ENCODE measurements at places on chromosomes 2 and 18.
A peak's percentile ranks its signal among the peaks of the same experiment; 100 is the strongest.

DNA sequence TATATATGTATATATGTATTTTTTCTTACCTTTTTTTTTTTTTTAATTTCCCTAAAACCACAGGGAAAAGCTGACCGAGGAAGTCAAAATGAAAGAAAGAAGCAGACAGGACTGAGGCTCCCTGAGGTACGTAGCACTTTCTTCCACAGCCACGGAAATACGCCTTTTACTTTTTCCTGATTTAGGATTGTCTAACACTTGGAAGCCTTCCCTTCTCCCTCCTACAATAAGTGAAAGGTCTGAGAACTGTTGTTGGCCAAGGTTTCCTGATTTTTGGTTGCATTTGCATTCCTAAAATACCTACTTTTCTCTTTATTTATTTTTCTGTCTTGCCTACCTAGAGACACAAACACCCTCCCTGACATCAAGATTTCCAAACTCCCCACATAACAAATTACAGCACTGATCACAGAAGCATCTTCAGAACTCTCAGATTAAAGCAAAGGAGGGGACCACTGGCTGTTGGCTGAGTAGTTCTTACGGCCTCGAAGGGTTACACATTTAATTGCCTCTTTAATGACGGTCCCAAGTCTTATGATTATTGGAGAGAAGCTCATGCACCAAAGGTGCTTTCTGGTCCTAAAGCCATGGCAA is 778.5 kb upstream of the FANCL start:
- no peak for DNase-seq

DNA sequence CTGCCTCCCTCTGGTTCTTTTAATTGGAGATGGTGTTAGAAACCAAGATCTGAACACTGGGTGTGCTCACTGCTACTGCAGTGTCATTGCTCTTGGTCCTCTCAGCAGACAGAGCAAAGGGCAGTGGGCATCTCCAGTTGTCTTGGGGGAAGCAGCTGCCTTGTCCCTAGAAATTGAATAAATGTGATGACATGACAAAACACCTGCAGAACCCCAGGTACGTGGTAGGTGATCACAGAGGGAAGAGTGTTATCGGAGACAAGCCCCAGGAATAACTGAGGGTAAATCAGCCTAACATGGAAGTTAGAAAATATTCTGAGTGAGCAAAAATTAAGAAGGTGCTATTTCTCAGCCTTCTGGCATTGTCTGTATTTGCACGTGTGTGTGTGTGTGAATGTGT is 311.9 kb upstream of the HDAC4 start:
- no peak for DNase-seq

DNA sequence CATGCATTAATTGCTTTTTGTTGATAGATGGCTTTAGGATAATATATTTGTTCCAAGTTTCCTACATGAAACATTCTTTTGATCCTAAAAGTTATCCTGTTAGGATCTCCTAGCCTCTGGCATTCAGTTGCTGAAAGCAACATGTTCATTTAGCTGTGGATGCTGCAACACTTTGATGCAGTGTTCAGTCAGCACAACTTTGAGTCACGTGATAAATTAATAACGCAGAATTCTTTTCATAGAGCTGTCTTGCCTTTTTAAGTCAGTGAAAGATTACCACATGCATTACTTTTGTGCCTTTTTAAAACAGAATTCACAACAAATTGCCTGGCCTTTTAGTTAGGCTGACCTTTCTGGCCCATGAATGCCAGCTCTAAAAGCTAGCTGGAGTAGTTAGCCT is 1467.9 kb upstream of the ZEB2 start:
- no peak for DNase-seq

DNA sequence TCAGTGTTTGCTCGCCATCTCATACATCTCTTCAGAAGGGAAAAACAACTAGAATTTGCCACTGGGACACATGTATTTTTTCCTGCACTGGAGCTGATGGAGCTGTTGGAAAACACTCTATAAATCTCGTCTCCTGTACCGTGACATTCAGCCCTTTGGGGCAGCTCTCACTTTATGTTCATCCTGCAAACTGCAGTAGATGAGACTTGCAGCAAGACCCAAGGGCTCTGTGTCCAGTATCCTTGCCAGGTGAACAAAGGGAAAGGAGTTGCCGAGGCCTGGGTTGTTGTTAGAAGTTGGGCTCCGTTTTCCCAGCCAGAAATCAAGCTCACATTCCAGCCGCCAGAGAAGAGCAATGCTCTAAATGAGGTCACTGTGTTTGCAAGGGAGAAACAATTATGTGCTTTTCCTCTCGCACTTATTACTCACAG is 285.1 kb downstream of the SLC4A3 start:
- DNase-seq, result peak; percentile 25

DNA sequence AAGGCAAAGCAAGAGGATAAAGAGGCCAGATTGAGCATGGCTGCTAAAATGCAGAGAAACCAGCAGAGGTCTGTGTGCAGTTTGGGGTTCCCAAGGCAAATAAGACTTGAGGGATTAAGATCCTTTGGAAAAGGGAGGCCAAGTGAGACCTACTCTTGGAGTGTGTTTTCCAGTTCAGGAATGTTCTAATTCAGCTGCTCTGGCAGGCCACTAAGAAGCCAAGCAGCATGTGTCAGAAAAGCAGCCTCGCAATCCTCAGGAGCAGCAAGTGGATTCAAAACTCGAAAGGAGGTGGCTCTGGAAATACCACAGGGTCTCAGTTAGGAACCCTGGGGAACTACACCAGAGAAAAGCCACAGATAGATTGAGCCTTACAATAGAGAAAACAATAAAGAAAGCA is 569.2 kb downstream of the METTL4 start:
- no peak for DNase-seq

- DNase-seq, result no peak
Measured at GRCh38 chr18:40534723-40535122, 1420.3 kb upstream of the PIK3C3 start.

GRCh38 chr2:200703127-200703925 is 108.4 kb upstream of the BZW1 start:
- DNase-seq, result peak; percentile 49

GRCh38 chr2:36238106-36238505 is 117.5 kb upstream of the CRIM1 start:
- no peak for DNase-seq

GRCh38 chr2:133846476-133846875 is 278.2 kb upstream of the NCKAP5 start:
- no peak for DNase-seq

- DNase-seq, result peak; percentile 13
Measured at GRCh38 chr18:40096675-40097074, 1858.4 kb upstream of the PIK3C3 start.

- DNase-seq, result no peak
Measured at GRCh38 chr2:100524331-100524730, 38.5 kb upstream of the PDCL3 start.

DNA sequence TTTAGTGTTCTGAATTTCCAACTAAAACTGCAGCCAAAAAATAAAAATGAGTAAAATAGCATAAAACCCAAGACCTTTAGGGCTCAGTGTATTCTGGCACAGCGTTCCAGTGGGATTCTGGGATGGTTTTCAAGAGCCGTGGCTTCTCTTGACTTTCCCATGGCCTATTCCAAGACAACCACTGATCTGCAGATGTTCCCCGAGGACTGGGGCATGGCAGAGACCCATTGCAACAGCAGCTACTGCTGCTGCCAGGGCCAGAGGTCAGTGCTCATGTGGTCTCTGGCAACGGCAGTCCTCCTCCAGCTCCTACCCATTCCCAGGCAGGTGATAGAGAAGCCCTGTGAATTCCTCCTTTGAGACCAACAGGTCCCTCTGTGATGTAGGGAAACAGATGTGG is 26.8 kb downstream of the TNP1 start:
- DNase-seq, result no peak

DNA sequence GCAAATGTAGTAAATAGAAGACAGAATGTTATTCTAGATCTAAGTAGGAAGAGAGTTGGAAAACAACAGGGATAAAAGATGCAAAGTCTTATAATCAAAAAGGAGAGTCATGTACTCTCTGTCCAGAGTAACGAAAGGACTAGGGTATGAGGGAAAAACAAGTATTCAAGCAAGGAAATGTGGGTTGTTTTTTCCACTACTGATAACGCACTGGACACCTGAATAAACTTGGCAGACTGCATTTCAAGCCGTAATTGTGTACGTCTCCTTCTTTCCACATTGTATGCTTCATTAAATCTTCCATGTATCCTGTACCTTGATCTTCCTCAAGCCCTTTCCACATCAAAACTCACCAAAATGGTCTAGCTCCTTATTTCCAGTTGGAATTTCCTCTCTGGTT is 420.6 kb downstream of the ZEB2 start:
- DNase-seq, result no peak

GRCh38 chr2:46098621-46099062 is 198.6 kb upstream of the EPAS1 start:
- DNase-seq, result peak; percentile 61

GRCh38 chr2:80499095-80499494 is 194.5 kb upstream of the LRRTM1 start:
- peak; percentile 23 for DNase-seq

DNA sequence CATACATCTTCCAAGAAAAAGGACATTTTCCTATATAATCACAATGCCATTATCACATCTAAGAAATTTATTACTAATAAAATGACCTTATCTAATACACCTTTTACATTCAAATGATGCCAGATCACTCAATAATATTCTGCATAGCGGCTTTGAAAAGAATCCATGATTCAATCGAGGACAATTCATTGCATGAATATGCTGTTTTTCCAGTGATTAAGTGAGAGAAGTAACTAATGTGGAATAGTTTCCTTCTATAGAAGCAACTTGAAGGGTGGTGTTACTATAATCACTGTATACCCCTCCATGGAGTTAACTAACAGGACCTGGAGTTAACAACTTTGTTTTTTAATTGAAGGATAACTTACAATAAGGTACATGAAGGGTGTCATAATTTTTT is 9.1 kb downstream of the PLEK start:
- no peak for DNase-seq

DNA sequence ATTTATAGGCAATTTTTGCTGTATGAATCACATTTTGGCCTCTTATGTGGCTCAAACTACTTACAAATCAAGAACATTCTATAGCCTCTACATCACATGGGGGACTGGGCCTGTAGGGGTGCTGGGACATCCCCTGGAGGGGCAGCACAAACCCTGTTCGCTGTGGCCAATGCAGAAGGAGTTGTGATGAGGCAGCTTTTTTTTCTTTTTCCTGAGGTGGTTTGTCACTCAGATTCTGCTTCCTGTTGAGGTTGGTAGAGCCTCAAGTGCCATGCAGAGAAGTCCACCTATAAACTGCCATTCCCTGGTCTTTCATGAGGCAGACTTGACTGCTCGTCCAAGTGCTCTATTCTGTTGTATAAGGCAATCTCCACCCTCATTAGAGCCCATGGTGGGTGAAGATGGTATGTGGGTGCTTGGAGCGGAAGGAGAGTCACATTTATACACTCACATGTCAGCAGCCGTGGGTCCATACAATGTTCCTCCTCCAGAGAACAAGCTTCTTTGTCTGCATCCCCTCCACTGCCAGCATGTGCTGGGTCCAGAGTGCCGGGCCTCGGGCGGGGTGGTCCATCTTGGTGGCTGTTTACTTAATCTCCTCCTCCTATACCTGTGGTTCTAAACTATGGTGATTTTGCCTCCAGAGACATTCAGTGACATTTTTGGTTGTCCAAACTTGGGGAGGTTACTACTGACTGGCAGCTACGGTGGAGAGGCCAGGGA is 120.3 kb downstream of the ACOXL start:
- DNase-seq, result no peak

GRCh38 chr2:225056330-225057073 is 14.2 kb upstream of the DOCK10 start:
- DNase-seq, result no peak

DNA sequence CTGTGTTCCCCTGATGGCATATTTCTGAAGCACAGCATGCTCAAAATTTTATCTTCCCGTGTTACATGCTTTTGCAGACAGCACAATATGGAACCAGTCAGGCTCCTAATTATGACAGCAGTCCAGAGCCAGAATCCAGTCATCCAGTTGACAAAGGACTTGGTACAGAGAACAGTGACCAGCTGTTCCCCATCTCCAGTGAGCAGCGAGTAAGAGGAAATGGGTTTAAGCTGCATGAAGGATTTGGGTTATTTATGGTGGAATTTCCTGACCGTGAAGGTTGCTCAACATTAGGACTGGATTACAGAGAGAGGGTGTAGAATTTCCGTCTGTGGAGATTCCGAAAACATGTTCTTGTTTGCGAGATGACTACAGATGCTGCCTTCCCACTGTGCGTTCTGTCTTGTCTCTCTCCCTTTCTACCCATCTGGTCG is 24.4 kb downstream of the SGPP2 start:
- DNase-seq, result peak; percentile 47

Data from fibroblast of skin of left biceps (primary cell).